ENCODE measurements at places on chromosomes 3 and 15.
A peak's percentile ranks its signal among the peaks of the same experiment; 100 is the strongest.

DNA sequence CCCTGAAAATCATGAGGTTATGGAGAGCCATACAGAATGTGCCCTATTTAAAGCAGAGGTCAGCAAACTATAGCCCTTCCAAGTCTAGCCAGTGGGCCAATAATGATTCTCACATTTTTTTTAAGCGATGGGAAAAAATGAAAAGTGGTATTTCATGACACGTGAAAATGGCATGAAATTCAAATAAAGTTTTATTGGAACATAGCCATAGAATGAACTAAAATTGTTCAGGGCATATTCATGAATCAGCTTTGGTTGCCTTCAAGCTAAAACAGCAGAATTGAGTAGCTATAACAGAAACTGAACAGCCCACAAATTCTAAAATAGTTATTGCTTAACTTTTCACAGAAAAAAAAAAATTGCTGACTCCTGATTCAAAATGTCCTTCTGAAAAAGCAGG, 104.5 kb downstream of the TFG start:
- no peak for DNase-seq

DNA sequence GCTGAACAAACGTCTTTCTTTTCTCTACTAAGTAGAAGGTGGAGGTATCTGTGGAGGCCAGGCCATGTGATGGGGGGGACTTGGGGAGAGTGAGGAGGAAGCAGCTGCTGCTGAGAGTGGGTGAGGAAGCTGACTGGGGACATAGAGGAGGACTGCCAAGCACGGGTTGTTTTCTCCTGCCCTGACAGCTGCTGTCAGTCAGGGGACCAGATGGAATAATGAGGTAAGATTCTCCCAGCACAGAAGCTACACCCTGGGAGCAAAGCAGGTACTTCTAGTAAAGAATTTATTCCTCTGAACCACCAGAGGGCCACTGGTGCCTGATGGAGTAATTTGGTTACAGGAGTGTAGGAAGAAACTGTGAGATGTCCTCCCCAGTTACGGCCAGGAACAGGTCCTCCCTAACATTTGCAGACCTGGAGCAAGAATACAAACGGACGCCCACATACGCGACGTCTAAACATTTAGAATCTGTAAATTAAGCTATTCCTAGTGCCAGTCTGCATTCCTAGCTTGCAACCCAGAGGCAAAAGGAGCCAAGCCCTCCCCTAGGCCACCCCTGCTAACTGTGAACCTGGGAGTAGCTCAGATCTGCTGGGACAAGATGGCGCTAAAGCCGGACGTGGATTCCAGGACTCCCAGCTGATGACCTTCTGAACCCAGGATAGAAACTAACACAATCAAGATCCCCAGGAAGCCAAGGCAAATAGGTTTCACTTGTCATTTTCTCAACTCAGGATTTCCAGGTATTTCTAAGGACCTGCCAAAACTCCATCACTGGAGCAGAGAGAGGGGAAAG, 14.8 kb downstream of the CRYGS start:
- no peak for DNase-seq

- no peak for DNase-seq
Observed at GRCh38 chr15:78923480-78924360, 21.1 kb downstream of the CTSH start.

GRCh38 chr3:146218880-146219866, 31.7 kb downstream of the PLSCR4 start:
- DNase-seq: no peak

- DNase-seq: no peak
Observed at GRCh38 chr3:53486961-53487654, 7.3 kb upstream of the CACNA1D start.

- no peak for DNase-seq
Observed at GRCh38 chr3:182818296-182818978, 25.1 kb downstream of the ATP11B start.

- DNase-seq: peak; percentile 32
Observed at GRCh38 chr3:43036621-43037423, 57.7 kb downstream of the GASK1A start.

GRCh38 chr3:173221010-173221409, 80.0 kb upstream of the SPATA16 start:
- DNase-seq: no peak

- DNase-seq: peak; percentile 13
Observed at GRCh38 chr3:42871592-42872196, 4.0 kb downstream of the CYP8B1 start.

DNA sequence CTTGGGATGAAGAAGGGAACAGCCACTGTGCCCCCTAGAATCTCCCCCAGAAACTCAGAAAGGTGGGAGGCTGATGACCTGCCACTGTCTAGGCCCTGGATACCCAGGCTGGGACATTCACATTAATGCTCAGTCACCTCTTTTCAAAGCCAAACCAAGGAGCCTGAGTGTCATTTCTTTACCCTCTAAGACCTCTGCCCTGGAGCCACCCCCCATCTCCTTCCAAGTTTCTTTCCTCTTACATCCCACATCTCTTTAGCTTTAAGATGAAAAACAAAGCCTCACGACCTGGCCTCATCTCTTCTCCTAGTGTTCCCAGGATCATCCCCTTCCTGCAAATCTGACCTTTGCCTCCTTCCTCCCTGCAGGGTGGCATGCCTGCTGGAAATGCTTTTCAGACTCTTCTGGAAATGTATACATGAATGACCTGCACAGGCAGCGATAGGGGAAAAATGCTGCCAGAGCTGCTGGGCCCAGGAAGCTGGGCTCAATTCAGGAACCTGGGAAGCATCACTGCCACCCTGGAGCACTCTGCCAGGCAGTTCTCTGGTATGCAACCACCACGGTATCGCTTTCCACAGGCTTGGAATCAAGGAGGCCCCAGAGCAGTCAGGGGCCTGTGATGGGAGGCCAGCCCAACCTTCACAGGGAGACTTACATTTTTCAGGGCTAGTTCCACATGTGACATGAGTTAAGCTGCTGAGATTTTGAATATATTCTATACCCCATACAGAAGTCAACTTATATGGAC, 67.6 kb downstream of the DAPK2 start:
- peak; percentile 41 for DNase-seq

DNA sequence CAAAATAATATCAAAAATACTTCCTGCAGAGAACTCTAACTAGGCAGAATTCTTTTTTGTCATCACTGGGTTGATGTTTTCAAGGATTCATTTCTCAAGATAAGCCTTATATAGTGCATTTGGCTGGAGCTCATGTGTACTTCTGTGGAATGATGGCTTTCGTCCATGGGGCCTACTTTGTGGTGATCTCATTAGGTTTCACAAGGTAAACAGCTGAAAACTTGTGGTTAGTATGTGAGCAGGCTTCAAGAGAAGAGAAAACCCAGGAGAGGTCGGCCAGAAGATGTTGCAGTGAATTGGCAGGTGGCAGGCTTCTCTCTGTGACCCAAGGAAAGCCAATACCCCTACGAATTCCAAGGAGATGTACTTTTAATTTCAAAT, 121.4 kb upstream of the PHLDB2 start:
- no peak for DNase-seq

DNA sequence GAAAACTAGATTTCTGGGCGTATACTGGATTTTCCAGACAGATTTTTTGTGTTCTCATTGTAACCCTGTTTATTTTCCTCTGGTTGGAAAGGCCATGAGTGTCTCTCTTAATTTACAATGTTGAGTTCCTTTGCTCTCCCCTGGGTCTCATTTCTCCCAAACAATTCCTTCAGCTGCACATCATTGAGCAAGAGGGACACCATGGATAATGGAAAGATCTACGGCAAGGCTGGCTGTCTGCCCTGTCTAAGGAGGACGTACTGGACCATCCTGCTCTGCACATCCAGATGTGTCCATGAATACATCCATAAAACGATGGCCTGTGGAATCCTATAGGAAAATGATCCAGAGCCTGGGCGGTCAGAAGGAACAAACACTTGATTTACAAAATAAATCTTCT, 258.1 kb upstream of the MCTP2 start:
- DNase-seq: no peak

DNA sequence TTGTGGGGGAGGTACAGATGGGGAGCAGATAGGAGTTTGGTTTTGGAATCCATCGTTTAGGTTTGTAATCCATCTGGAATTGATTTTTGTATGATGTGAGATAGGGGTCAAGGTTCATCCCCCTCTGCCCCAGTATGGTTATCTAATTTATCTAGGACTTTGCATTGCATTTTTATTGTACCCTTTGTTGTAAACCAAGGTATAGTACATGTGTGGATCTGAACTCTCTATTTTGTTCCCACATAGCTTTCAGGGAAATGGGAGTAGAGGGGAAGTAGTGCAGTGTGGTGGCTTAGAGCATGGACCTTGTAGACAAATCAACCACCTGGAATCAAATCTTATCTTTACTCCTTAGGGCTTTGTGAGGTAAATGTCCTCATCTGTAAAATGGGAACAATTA, 65.7 kb downstream of the RAD54L2 start:
- no peak for DNase-seq

- DNase-seq: no peak
Observed at GRCh38 chr15:52262364-52262763, 33.2 kb downstream of the MYO5C start.

GRCh38 chr3:147712357-147712756, 303.2 kb downstream of the ZIC1 start:
- no peak for DNase-seq

- DNase-seq: no peak
Observed at GRCh38 chr15:100120111-100120510, 221.7 kb downstream of the ADAMTS17 start.

Measured in ecto neural progenitor cell (in vitro differentiated cells).